ENCODE measurements at places on chromosomes 12 and 14.

DNA sequence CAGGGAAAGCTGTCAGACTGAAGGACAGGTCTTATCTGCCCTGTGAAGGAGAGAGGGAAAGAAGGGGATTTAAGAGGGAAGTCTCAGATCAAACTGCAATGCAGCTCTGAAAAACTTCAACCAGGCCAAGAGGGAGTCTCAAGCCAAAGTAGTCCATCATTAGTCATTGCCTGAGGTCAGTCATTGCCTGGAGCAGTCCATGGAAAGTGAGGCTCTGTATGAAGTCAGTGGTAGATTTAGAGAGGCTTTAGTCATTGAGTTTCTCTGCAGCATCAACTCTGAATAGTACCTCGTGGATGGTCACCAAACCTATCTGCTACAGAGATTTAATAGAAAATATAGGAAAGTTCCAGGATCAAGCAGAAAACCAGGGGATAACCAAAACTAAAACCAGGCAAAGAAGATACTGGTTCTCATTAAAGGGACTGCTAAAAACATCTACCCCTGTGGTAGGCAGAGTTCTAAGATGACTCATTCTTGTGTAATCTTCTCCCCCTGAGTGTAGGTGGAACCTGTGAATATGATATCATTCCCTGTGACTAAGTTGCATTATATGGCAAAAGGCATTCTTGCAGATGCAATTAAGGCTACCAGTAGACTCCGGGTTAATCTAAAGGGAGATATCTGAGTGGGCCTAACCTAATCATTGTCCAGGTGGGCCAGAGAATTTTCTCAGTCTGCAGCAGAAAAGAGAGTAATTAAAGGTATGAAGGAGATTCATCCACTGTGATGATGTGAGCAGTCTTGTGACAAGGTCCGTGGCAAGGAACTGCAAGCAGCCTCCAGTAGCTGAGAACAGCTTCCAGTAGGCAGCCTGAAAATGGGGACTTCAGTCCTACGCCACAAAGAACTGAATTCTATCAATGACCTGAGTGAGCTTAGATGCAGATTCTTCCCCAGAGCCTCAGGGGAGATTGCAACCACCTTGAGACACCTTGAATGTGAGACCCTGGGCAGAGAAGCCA lies 123.1 kb downstream of the GALC start:
- no peak for DNase-seq

DNA sequence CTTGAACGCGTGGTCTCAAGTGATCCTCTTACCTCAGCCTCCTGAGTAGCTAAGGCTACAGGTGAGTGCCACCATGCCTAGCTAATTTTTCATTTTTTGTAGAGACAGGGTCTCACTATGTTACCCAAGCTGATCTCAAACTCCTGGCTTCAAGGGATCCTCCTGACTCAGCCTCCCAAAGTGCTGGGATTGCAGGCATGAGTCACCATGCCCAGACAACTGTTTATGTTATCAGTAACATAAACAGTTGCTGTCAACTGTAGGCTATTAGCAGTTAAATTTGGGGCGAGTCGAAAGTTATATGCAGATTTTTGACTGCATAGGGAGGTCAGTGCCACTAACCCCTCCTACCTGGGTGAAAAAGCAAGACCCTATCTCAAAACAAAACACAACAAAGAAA lies 26.2 kb upstream of the LRRK2 start:
- DNase-seq, result no peak

DNA sequence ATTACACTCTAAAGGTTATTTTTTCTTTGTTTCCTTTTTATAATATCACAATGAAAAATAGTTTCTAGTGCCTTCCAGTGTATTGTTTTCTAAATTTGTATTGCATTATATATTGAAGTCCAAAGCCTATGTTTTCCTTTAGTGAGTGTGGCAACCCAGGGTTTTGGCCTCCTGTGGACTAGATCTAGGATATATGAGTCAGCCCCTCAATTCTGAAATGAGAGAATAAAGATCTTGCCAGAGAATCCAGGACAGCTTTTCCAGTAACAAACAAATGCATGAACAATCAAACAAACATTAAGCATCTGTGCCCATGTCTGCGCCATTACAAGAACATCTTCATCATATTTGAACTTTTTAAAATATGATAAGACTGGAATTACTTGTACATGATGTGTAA lies 70.7 kb upstream of the SSTR1 start:
- DNase-seq, result no peak

GRCh38 chr12:71277866-71278265 lies 120.1 kb upstream of the TSPAN8 start:
- no peak for DNase-seq

DNA sequence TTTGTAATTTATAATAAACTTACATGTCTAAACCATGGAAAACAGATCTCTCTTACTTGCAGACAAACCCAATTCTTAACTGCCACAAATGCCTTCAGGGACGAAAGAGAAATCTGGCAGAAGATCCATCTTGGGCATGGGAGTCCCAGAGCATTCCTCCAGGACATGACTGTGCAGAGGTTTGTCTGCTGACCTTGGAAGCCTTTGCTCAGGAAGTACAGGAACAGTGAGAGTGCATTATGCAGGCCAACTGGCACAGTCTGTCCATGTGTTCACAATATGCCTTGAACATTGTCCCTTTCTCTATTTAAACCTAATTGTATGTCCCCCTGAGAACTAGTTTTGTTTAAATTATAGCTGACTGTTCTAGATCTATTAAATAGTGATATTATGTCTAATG lies 467.1 kb downstream of the ATP23 start:
- no peak for DNase-seq

DNA sequence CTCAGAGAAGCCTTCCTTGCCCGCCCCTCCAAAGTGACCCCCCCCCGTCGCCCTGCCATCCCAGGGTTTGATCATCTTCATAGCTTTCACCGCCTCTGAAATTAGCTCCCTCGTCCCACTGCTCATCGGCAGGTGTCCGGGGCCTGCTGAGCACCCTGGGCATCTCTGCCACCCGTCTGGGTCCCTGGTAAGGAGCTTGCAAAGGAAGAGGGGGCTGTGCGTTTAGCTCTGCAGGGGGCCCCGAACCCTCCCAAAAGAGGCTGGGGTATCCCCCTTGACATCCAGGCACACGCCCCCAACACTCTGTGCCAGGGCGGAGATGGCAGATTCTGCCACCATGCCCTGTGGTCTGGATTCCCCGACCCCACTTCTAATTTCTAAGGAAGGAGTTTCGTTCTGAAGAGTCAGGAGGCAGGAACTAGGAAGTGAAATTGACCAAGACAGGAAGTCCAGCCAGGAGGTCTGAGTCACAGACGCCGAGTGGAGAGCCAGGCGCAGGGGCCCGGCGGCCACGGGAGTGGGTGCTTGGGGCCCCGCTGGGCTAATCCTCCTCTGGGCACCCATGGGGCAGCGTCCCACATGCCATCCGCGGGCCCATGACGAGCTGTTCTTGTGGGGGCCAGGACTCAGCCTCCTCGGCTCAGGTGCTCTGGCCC lies 95.7 kb downstream of the RFLNA start:
- no peak for DNase-seq

DNA sequence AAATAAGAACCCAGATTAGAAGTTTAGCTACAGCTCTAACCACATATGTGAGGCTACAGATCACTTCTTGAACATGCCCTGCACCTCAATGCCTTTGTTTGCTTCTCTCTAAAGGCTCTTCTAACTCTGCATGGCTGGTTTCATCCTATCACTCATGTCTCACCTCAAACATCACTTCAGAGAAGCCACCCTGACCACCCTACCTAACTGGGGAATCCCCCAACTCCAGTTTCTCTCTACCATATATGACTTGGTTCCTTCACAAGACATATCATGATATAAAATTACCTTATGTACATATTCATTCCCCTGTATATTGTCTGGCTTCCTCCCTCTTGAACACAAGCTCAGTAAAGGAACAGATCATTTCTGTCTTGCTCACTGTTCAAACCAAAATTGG lies 250.2 kb upstream of the GRIP1 start:
- DNase-seq, result no peak

- no peak for DNase-seq
Observed at GRCh38 chr14:20435582-20436362, at the start of gene KLHL33. Gene KLHL33 (minus strand): TSS chr14:20436166. CDS start chr14:20435811, 355 bp downstream.

DNA sequence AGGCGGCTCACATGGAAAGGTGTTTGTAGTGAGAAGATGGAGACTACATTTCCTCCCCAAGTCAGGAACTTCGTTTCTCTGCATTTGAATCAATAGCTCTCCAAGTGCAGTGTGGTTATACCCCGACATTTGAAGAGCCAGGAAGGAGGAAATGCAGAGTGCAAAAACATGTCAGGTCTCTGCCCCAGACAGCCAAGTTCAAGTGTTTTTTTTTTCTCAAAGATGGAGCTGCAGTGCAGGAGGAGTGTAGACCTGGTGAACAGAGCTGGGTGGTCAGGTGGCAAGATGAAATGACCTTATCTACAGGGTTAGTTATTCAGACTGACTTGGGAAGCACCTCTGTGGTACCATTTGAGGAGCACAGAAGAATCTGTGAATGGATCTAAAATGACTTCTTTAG lies 21.3 kb downstream of the MLXIP start:
- DNase-seq, result no peak

- DNase-seq, result no peak
Observed at GRCh38 chr12:59122784-59123183, 202.5 kb upstream of the LRIG3 start.

DNA sequence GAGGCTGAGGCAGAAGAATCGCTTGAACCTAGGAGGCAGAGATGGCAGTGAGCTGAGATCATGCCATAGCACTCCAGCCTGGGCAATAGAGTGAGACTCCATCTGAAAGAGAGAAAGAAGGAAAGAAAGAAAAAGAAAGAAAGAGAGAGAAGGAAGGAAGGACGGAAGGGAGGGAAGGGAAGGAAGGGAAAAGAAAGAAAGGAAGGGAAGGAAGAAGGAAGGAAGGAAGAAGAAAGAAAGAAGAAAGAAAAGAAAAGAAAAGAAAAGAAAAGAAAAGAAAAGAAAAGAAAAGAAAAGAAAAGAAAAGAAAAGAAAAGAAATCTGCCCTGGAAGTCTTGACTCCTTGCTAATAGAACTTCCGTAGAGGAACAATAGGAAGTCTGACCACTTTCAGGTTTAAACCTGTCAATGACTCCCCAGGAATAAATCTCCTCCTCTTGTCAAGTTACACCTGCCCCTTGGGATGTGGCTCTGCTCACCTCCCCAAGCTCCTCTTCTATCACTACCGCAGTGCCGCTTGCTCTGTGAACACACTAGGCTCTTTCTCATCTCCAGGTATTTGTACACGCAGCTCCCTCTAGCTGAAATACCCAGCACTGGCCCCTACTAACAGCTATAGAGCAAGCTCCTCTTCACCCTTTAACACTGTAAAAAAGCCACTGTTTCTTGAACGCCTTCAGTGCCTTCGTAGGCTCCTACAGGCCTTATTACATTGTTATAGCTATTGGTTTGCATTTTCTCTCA lies 773.1 kb upstream of the TBX3 start:
- DNase-seq, result no peak

GRCh38 chr12:73414926-73415325 lies 1122.7 kb upstream of the ATXN7L3B start:
- DNase-seq, result no peak

GRCh38 chr12:111819191-111820158 lies 22.6 kb upstream of the MAPKAPK5 start:
- DNase-seq, result no peak

GRCh38 chr12:104966677-104967076 lies 8.6 kb upstream of the SLC41A2 start:
- DNase-seq, result no peak

- DNase-seq, result no peak
Observed at GRCh38 chr12:89678225-89678624, 30.4 kb downstream of the ATP2B1 start.

GRCh38 chr14:106843951-106844483 lies 1317.6 kb downstream of the TMEM121 start:
- no peak for DNase-seq

GRCh38 chr14:99350751-99351150 lies 78.8 kb upstream of the BCL11B start:
- peak; percentile 69 for DNase-seq

DNA sequence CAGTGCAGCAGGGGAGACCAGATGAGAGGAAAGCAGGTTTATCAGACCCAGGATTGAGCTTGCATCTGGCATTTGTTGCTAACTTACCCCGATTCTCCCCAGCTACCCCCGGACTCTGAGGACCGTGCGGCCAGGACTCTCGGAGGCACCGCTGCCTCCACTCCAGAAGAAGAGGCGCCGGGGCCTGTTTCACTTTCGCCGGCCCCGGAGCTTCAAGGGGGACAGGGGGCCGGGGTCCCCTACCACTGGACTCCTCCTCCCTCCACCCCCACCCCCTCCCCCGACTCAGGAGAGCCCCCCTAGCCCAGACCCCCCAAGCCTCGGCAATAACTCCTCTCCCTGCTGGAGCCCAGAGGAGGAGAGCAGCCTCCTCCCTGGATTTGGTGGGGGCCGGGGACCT lies 6.5 kb upstream of the CPNE6 start:
- no peak for DNase-seq

DNA sequence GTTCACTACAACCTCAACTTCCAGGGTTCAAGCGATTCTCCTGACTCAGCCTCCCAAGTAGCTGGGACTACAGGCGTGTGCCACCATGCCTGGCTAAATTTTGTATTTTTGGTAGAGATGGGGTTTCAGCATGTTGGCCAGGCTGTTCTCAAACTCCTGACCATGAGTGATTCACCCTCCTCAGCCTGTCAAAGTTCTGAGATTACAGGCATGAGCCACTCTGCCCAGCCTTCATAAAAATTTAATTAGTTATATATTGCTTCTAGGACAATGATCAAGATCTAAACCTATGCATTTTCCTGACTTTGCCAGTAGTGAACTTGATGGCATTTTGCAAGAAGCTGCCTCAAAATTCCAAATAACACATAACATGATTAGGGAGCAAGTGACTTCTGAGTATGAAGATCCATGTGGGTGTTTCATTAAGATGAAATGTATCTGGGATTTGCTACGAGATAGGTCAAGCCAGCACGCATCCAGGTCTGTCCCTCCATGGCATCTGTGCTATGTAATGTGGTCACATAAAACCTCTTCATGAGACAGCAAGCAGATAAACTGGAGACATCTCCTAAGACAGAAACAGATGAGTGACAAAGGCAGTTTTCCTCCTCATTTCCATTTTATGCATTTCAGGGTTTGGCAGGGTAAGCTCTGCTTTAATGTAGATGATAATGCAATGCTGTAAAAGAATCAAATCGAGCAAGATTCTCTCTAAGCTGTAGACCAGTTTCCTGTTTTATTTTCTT lies 319.4 kb upstream of the ATP2B1 start:
- DNase-seq, result no peak

GRCh38 chr12:65293735-65294134 lies 15.3 kb downstream of the MSRB3 start:
- DNase-seq, result no peak

DNA sequence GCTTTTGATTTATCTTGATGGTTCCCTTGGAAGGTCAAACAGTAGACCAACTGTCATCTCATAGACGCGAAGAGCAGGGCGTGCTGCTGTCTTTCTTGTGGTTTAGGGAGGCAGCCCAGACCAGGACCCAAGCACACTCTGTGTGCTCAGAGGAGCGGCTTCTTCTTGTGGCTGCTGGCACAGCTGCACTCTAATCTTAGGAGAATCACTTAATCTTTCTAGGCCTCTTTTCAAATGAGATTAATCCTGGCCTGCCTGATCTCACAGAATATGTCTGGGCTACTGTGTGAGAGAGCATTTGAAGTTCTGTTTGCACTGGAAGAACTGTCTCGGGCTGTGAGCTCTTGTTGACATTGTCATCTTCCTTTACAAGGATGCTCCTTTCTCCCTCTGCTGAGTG lies 60.0 kb upstream of the TRAF3 start:
- DNase-seq, result no peak

- no peak for DNase-seq
Observed at GRCh38 chr14:30896435-30896834, 22.1 kb downstream of the COCH start.

GRCh38 chr14:68687746-68688145 lies 105.1 kb downstream of the ZFP36L1 start:
- DNase-seq, result no peak

- no peak for DNase-seq
Observed at GRCh38 chr12:72282721-72283120, 10.6 kb downstream of the TRHDE start.

GRCh38 chr12:10571141-10571540 lies 42.3 kb downstream of the MAGOHB start:
- DNase-seq, result no peak
